Activated T-helper 17 cell treated with anti-CD3 and anti-CD28 coated beads, Interleukin-2, amount 50 U/mL, for 72 hours (primary cell): ENCODE measurements at places on chromosomes 1 and 21. TPM values are rescaled to one million over a fixed set of nuclear protein-coding genes. Genes with fewer than 3 reads are reported as not detected.

GBP2 gene
- 313 TPM for total RNA-seq

DNA sequence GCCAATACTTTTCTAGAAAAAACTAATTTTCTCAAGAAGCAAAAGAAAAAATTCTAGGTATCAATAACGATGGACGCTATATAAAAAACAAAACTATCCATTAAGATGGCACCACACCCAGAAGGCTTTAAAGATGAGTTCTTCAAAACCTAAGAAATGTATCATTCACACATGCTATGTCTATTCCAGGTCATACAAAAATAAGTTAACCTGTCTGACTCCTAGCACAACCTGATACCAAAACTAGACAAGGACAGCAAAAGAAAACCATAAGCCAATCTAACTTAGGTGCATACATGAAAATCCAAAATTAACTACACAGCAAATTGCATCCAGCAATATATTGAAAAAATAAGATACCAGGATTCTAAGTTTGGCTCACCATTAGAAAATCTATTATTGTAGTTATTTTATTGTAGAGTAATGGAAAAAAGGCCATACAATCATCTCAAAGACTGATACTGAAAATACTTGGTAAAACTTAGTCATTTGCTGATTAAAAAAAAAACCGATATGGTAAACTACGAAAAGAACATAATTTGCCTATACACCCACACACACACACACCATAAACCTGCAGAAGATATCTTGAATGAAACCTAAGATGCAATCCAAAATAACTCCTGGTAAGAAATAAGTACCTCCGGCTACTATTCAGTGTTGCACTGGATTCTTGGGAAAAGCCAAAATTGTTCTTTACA, 55.0 kb downstream of the TRAF5 start:
- peak; percentile 50 for ATAC-seq

DNA sequence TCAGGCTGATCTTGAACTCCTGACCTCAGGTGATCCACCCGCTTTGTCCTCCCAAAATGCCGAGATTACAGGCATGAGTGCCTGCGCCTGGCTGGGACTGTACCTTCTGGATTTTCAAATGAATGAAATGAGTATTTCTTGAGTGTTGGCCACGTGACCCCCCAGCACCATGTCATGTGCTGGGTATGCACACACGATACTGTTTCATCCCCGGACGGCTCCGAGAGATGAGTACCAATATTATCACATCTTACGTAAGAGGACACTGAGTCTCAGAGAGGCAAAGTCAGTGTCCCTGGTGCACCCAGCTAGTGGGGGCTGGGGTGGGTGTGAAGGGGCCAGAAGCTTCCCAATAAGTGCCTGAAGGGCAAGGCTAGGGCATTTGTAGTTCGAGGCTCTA, 780 bp upstream of the CROCC start:
- no peak for ATAC-seq

- no peak for ATAC-seq
These were observed 7.5 kb downstream of the MRAP start for GRCh38 chr21:32306021-32306780.

- peak; percentile 64 for ATAC-seq
These were observed 62.5 kb downstream of the ASH1L start for GRCh38 chr1:155499953-155500639.

GRCh38 chr1:41791667-41792484, 126.8 kb downstream of the HIVEP3 start:
- ATAC-seq, result peak; percentile 89
